ENCODE measurements at places on chromosomes 4 and X. TPM values are rescaled to one million over a fixed set of nuclear protein-coding genes. Genes with fewer than 3 reads are reported as not detected.
A peak's percentile ranks its signal among the peaks of the same experiment; 100 is the strongest.

DNA sequence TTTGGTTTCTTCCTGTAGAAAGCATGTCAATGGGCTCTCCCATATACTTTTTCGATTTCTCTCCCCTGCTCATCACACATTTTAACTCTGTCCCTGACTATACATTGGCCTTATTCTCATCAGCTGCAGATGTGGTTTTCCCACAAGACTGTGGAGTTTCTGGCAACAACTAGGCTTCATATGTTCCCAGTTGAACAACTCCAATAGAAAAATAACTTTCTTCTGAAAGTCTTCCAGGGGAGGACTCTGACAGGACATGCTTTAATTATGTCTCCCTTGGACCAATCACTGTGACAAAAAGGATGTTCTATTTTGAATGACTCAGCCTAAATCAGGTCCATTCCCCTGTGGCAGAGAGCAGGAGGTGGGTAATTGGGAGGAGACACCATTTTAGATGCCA lies 28.1 kb downstream of the SPANXC start:
- DNase-seq = no peak
- no peaks in the 10 kb centered on the region for H3K27me3 ChIP-seq
- no peaks in the 10 kb centered on the region for H3K4me1 ChIP-seq
- no peaks in the 10 kb centered on the region for H3K36me3 ChIP-seq

DNA sequence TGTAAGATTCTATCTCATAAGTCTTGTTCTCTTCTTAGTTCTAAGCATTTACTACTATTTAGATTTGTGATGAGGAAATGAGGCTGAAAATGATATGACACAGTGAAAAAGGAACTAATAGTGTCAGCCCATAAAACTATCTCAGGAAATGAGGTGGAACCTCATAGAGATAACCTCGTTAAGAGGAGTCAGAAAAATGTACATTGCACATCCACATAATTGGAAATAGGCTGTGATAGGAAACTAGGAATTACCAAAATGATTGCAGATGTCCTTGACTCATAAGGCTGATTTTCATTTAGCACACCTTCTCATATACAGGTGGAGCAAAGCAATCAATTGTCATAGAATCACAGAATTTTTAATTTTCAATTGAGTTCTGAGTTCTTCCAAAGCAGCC lies 26.8 kb downstream of the ANXA10 start:
- no peaks in the 10 kb centered on the region for H3K27me3 ChIP-seq
- no peak overlapping the region for H3K4me3 ChIP-seq
- no peaks in the 10 kb centered on the region for H3K4me1 ChIP-seq
- no peak overlapping the region for H3K27ac ChIP-seq
- H3K36me3 ChIP-seq = no peaks in the 10 kb centered on the region
- DNase-seq = no peak

GRCh38 chrX:98548519-98548918 lies 1664.8 kb downstream of the RPA4 start:
- H3K27ac ChIP-seq = no peak overlapping the region
- DNase-seq = no peak
- no peaks in the 10 kb centered on the region for H3K36me3 ChIP-seq
- H3K4me1 ChIP-seq = no peaks in the 10 kb centered on the region
- H3K27me3 ChIP-seq = no peaks in the 10 kb centered on the region

DNA sequence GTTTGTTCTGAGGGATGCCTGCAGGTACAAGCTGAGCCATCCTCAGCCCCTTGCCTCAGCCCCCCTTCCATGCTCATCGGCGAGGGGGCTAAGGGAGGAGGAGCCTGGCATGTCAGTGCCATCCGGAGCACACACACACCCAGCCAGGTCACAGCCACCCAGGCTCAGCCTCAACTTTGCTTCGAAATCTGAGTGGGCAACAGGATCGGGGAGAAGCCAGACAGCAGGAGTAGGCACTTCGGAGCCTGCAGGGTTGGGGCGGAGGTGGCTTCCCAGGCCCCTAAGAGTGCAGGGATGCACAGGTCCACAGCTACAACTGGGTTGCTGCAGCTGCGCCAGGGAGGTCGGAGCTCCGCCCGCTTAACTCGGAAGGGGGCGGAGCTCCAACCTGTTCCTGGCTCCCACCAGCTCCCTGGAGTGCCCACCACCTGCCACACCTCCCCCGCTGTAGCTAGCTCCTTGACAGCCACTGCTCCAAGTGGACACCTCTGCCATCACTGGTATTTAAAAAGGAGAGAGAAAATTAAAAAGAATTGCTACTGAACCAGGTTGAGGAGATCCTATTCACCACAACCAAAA lies 192.9 kb upstream of the GALNT7 start:
- no peak for DNase-seq
- H3K4me3 ChIP-seq = no peak overlapping the region
- H3K27me3 ChIP-seq = peaks cover 3% of the 10 kb centered on the region
- H3K4me1 ChIP-seq = peaks cover 6% of the 10 kb centered on the region
- H3K27ac ChIP-seq = no peak overlapping the region

DNA sequence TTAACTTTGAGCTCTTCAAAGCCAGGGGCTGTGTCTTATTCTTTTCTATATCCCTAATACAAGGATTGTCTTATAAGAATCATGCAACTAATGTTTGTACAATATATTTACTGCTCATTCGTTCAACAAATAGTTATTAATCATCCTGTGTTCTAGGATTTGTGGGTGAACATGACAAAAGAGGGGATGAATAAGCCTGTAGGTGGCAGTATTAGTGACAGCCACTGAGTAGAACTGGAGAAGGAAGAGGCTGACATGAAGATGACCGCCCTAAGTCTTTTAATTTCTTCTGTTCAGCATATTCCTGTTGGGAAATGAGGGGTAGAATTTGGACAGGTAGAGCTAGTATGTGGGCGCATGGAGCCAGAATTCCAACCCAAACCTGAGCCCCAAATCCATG lies 11.9 kb upstream of the LINC00632 start:
- no peak for DNase-seq
- H3K27me3 ChIP-seq = no peaks in the 10 kb centered on the region
- no peaks in the 10 kb centered on the region for H3K4me1 ChIP-seq
- no peak overlapping the region for H3K27ac ChIP-seq

DNA sequence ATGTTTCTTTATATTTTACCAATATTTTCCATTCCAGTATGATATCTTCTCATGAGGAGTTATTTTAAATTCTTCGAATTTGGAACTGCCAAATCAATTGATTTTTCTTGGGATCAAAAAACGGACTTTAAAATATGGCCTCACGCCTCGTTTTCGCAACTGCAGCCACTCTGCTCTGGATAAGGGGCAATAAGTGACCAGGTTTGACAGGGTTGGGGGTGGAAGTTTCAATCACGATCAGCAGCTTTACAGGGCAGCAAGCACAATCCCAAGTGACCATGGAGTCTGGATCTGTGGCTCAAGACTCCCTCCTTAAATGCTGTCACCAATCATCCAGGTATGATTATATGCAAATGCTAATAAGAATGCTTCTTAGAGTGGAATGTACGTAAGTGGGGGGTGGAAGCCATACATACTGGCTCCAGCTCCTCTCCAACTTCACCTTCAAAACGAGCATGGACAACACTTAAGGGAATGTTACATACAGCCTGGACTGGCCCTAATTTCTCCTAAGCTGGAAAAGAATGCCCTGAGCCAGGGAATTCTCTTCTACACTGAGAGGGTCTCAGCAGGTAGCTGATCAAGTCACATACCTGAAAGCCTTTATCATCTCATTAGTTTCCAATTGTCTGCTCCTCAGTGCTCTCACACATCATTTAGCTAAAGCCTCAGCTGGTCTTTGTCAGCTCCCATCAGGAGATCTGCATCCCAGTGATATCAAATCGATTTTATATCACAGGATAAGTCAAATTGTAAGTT lies 176.9 kb upstream of the DCAF8L1 start:
- no peaks in the 10 kb centered on the region for H3K36me3 ChIP-seq
- no peak for DNase-seq
- H3K4me3 ChIP-seq = no peak overlapping the region

- H3K27ac ChIP-seq = no peak overlapping the region
- H3K36me3 ChIP-seq = no peaks in the 10 kb centered on the region
- H3K27me3 ChIP-seq = peaks cover 11% of the 10 kb centered on the region
- H3K4me1 ChIP-seq = no peaks in the 10 kb centered on the region
Measured at GRCh38 chr4:76615999-76616398, 181.0 kb downstream of the SHROOM3 start.

DNA sequence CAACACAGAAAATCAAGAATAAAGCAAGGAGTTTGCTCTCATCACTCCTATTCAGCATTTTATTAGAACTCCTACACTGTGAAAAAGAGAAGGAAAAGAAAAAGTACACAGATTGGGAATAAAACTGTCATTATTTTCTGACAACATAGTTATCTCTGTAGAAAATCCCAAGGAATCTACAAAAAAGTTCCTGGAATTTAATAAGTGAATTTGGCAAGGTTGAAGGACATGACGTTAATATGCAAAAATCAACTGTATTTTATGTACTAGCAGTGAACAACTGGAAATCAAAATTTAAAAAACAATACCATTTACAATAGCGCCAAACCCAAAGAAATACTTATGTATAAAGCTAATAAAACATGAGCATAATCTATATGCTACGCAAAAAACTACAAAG lies 26.3 kb downstream of the CHIC2 start:
- DNase-seq = no peak
- no peak overlapping the region for H3K27ac ChIP-seq
- H3K4me1 ChIP-seq = no peaks in the 10 kb centered on the region
- no peaks in the 10 kb centered on the region for H3K27me3 ChIP-seq

GRCh38 chrX:7071390-7071789 lies 76.1 kb upstream of the STS start:
- DNase-seq = no peak
- H3K27ac ChIP-seq = no peak overlapping the region
- H3K27me3 ChIP-seq = no peaks in the 10 kb centered on the region
- H3K36me3 ChIP-seq = peaks cover 11% of the 10 kb centered on the region
- H3K4me1 ChIP-seq = no peaks in the 10 kb centered on the region
- no peak overlapping the region for H3K4me3 ChIP-seq

GRCh38 chr4:93788712-93789111 lies 39.8 kb upstream of the ATOH1 start:
- H3K4me1 ChIP-seq = no peaks in the 10 kb centered on the region
- DNase-seq = peak; percentile 4
- no peaks in the 10 kb centered on the region for H3K36me3 ChIP-seq
- no peak overlapping the region for H3K4me3 ChIP-seq

GRCh38 chr4:165175879-165176278 lies 31.5 kb upstream of the KLHL2 start:
- no peaks in the 10 kb centered on the region for H3K27me3 ChIP-seq
- no peaks in the 10 kb centered on the region for H3K36me3 ChIP-seq
- DNase-seq = peak; percentile 5
- no peaks in the 10 kb centered on the region for H3K4me1 ChIP-seq
- H3K4me3 ChIP-seq = no peak overlapping the region
- H3K27ac ChIP-seq = no peak overlapping the region

GRCh38 chr4:73589261-73589847 lies 30.9 kb downstream of the RASSF6 start:
- H3K27me3 ChIP-seq = no peaks in the 10 kb centered on the region
- H3K4me1 ChIP-seq = peaks cover 5% of the 10 kb centered on the region
- no peak overlapping the region for H3K27ac ChIP-seq

GRCh38 chrX:119067023-119067739 lies 5.6 kb upstream of the CT47C1 start:
- no peaks in the 10 kb centered on the region for H3K36me3 ChIP-seq
- H3K4me3 ChIP-seq = no peak overlapping the region
- H3K27me3 ChIP-seq = no peaks in the 10 kb centered on the region
- DNase-seq = peak; percentile 53

- no peak for DNase-seq
- H3K4me3 ChIP-seq = no peak overlapping the region
- no peaks in the 10 kb centered on the region for H3K27me3 ChIP-seq
- H3K36me3 ChIP-seq = no peaks in the 10 kb centered on the region
Measured at GRCh38 chrX:22389556-22390179, 117.0 kb downstream of the CBLL2 start.

DNA sequence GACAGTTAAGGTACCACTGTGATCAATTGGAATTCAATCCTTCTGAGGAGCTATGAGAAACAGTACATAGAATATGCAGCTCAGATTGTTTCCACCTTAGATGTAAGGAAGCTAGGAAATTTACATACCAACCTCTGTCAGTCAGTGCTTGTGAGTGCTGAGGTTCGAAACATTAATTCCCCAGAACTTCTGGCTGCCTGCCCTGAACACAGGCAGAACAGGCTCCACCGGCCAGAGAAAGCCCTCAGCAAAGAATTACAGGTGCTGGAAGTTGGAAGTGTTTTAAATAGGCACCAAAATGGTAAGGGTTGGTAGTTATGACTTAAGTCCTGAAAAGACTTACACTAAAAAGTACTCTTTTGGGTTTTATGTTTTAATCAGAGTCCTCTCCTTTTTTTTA lies 651.8 kb downstream of the C4orf33 start:
- no peak for DNase-seq
- no peak overlapping the region for H3K27ac ChIP-seq
- H3K36me3 ChIP-seq = no peaks in the 10 kb centered on the region
- no peaks in the 10 kb centered on the region for H3K27me3 ChIP-seq
- no peaks in the 10 kb centered on the region for H3K4me1 ChIP-seq
- no peak overlapping the region for H3K4me3 ChIP-seq

GRCh38 chr4:15167743-15168142 lies 165.5 kb downstream of the CPEB2 start:
- no peak overlapping the region for H3K27ac ChIP-seq
- H3K4me3 ChIP-seq = no peak overlapping the region
- no peaks in the 10 kb centered on the region for H3K27me3 ChIP-seq
- no peaks in the 10 kb centered on the region for H3K4me1 ChIP-seq
- no peak for DNase-seq
- H3K36me3 ChIP-seq = no peaks in the 10 kb centered on the region

DNA sequence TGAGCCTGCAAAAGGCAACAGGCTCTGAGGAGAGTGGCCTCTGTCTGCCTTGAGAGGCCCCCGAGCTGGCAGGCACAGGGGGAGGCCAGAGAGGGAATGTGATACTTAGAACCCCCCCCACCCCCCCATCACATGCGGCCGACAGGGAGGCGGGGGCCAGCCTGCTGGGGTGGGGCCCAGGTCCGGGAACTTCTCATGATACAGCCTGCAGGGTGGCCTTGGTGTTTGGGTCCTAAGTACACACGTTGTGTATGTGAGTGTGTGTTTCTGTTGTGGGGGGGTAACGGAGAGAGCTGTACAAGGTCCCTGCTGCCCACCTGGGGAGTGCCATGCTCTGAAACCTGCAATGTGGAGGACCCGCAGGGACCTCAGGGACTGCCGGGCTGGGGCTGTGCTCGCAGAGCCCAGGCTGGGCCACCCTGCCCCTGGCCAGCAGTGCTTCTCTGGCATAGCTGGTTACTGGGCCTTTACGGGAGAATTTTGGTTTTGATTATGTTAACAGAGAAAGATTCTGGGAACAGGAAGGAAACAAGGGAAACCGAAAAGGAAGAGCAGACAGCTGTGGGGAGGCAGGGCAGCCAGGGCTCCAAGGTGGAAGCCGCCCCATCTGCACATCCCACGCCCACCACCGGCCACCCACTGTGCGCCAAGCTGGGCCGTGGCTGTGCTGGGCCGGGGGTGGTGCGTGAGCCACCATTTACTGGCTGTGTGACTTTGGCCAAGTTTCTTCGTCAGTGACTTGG lies 19.9 kb downstream of the SH3BP2 start:
- H3K27ac ChIP-seq = no peak overlapping the region
- H3K4me3 ChIP-seq = no peak overlapping the region
- H3K36me3 ChIP-seq = no peaks in the 10 kb centered on the region
- H3K27me3 ChIP-seq = no peaks in the 10 kb centered on the region
- DNase-seq = no peak
- peaks cover 46% of the 10 kb centered on the region for H3K4me1 ChIP-seq

The SSX2B gene
- total RNA-seq = 3.3 TPM

The GUCY1B1 gene
- 0.11 TPM for total RNA-seq

The GYPB gene
- total RNA-seq = 41.8 TPM

The BMP3 gene
- total RNA-seq = not detected

The RNF128 gene
- total RNA-seq = 0.07 TPM

The SPANXC gene
- total RNA-seq = not detected

The EVC2 gene
- total RNA-seq = 0.55 TPM

The CLIC2 gene
- total RNA-seq = 48.7 TPM

The HPGD gene
- total RNA-seq = 3.3 TPM

Data from K562 (cell line).